ENCODE measurements at places on chromosomes 11 and 22.

- no peak for DNase-seq
Measured at GRCh38 chr11:61473370-61474012, 35.1 kb upstream of the LRRC10B start.

DNA sequence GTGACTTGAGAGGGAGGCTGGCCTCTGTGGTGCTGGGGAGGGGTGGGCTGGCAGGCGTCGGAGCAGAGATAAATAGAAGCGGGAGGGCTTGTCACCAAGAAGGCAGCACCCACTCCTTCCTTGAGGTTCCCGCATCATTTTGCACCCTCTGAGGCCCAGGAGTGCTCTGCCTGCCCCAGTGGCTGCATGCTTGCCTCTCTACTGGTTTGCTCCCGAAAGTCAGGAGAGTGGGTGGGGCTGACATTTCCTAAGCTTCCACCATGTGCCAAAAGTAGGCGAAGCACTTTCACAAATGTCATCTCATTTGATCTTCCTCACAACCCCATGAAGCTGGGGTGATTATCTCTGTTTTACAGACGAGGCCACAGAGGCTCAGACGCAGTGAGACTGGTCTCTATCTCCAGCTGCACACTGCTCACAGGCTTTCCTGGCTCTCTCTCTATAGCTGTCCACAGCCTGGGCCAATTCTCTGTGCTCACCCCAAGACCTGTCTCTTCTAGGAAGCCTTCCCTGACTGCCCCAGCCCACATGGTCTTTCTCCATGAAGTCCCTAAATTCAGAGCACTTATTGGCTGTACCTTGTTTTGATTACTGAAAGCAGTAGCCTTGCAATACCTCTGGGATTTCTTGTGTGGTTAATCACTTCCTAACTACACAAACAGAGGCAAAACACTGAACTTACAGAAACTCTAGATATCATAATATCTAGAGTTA, 2.6 kb upstream of the UCP3 start:
- DNase-seq = no peak

DNA sequence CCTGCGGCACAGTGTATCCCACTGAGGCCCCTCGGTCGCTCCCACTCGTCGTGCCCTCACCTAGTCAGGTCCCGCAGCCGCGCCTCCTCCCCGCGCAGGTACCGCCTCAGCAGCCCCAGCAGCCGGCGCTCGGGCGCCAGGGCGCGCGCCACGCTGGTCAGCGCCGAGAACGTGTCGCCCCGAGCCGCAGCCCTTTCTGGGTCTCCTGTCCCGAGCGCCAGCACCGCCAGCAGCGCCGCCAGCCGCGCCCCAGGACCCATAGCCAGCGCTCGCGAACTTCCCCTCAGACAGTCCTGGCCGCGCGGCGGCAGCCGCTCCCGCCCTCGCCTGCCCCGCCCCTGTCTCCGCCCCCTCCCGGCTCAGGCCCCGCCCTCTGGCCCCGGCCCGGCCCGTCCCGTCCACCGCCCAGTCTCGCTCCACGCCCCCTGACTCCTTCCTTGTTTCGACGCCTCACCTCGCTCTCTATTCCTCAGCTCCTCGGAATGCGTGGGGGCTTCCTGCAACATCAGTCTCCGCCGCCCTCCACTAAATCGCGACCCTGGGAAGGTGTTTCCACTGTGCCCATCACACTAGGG, at the start of gene P4HA3:
Gene P4HA3, minus strand, starts transcription at position 289 of the 575 bp plus-strand sequence. Its CDS starts 29 bp downstream, at position 260.
- DNase-seq = peak; percentile 66

DNA sequence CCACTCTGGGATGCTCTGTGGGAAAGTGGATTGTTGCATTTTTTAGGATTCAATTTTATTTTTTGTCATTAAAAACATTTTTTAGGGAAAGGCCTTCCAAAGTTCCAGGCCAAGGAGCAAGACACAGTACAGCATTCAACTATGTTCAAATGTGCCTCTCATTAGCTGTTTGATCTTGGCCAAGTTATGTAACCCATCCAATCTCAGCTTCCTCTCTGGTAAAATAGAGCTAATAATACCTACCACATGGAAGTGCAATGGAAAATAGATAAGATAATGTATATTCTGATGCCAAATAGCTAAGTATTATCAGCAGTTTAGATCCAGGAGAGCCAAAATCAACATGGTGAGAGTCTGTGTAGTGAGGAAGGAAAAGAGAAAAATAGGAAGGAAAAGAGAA, 220.3 kb upstream of the SESN3 start:
- DNase-seq = no peak

DNA sequence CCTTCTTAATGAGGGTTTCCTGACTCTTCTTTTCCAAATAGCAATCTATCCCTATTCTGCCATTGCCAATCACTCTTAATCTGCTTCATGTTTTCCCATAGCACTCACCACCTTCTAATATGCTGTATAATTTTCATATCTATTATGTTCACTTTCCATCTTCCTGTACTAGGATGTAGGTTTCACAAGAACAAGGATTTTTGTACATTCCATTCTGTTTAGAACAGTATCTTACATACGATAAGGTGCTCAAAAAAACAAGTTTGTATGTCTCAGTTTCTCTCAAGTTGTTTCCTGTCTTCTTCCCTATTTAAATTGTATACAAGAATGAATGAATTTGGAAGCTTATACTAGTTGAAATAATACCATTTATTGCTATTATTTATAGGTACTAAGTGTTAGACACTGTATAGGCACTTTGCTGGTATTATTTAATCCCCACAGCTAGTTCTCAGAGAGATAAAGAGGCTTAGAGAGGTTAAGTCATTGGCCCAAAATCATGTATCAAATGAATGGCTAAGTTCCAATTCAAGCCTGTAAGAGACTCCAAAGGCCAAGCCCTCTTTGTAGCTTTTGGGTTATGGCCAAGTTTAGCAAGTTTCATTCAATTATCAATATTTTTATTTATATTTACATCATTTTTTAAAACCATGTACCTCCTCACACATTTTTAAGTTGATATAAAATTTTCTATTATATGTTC, 134.7 kb downstream of the PAX6 start:
- DNase-seq = no peak

GRCh38 chr11:62438641-62439040, 19.8 kb downstream of the SCGB1A1 start:
- DNase-seq = no peak

- DNase-seq = no peak
Measured at GRCh38 chr11:102809971-102810370, 12.0 kb upstream of the MMP1 start.
